Activated B cell treated with CpG ODN at 0.5 μM for 24 hours (primary cell): ENCODE measurements at places on chromosomes 3 and 15.

GRCh38 chr3:153315781-153316180, 153.8 kb downstream of the RAP2B start:
- no peak for DNase-seq

- DNase-seq, result no peak
Measured at GRCh38 chr3:183306798-183307671, 54.0 kb downstream of the B3GNT5 start.

- DNase-seq, result no peak
Measured at GRCh38 chr3:191330530-191331048, 263 bp upstream of the UTS2B start.

- no peak for DNase-seq
Measured at GRCh38 chr3:69343875-69344274, 42.0 kb downstream of the FRMD4B start.

DNA sequence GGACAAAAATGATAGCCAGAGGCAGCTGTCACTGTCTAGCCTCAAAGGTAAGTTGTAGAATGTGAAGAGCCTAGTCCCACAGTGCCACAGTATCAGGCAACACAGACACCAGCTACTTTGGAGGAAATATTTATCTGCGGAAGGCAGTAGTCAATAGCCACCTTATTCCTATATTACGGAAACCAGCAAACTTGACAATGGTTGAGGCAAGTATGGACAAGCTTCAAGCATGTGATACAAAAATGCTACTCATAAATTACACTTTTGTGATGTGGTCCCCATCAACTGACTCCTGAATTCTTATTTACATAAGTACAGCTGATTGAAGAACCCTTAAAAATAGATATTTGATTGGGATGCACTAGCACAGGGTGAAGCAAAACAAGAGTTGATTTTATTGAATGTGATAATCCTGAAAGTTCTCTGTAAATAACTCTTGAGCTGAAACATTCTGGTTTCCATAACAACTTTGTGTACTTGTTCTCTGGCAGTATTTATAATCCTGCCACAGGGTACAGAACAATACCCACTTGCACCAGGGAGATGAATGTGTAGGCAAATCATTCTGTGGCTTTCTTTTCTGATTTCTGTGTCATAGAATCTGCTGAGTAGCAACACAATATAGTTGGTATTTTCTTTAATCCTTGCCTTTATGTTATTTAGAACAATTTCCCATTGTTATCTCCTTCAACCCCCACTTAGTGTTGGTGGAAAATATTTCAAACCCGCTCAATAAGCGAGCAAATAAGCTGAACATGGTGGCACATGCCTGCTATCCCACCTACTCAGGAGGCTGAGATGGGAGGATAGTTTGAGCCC, at the start of gene ANKUB1:
Gene ANKUB1 (minus strand): TSS at position 103 of the 819 bp plus-strand sequence. CDS start 188 bp downstream, outside the sequence.
- DNase-seq, result no peak

- DNase-seq, result peak; percentile 7
Measured at GRCh38 chr3:46708401-46709156, 7.4 kb downstream of the TMIE start.

GRCh38 chr3:138042043-138042442, 32.1 kb downstream of the CLDN18 start:
- DNase-seq, result no peak

DNA sequence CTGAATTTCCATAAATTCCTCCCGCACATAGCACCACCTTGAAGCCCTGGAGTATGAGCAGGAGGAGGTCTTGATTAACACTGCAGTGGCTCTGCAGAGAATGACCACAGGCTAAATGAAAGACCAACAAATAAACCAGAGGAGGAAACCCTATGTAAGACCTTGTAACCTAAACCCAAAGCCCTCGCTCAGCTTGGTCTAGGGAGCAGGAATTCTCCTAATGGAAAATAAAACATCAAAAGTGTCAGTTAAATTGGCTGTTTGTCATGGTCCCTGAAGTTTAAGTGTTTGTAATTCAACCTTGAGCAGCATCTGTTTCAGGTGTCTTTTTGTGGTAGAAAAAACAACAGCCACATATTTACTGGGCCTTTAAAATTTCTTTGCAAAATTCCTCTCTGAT, 9.2 kb upstream of the UBE2Q2 start:
- no peak for DNase-seq

DNA sequence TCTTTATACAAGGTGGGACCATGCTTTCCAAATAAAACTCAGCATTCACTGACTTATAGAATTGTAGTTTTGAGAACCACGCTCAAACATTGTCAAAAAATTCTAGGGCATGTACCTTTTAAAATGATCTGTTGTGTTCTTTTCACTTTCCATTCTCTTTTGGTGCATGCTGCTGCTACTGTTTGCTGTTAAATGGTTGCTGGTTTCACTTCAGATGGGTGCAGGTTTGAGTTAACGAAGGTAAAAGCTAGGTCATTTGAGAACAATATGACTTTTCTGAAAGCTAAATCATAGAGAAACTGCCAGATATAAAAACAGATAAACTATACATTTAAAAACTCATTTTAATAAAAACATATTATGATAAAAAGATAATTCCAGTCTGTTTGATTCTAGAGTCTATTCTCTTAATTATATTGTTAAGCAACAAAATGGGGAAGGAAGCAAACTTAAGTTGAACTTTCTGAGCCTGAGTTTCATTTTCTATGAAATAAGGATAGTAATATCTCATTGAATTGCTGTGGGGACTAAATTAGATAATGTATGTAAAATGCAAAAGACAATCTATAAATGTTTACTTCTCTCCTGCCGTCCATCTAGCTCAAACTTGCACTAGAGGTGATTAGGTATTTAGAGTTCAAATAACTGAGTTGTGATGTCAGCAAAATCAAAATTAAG, 82.4 kb downstream of the OXSM start:
- no peak for DNase-seq

GRCh38 chr3:15330031-15330596, 2.3 kb downstream of the SH3BP5 start:
- DNase-seq, result no peak

GRCh38 chr15:88913017-88913849, at the start of gene MFGE8:
MFGE8 (minus strand) TSS chr15:88913379; CDS start chr15:88913319, 60 bp downstream.
- peak; percentile 66 for DNase-seq
